ENCODE measurements at places on chromosomes 12 and 14.

DNA sequence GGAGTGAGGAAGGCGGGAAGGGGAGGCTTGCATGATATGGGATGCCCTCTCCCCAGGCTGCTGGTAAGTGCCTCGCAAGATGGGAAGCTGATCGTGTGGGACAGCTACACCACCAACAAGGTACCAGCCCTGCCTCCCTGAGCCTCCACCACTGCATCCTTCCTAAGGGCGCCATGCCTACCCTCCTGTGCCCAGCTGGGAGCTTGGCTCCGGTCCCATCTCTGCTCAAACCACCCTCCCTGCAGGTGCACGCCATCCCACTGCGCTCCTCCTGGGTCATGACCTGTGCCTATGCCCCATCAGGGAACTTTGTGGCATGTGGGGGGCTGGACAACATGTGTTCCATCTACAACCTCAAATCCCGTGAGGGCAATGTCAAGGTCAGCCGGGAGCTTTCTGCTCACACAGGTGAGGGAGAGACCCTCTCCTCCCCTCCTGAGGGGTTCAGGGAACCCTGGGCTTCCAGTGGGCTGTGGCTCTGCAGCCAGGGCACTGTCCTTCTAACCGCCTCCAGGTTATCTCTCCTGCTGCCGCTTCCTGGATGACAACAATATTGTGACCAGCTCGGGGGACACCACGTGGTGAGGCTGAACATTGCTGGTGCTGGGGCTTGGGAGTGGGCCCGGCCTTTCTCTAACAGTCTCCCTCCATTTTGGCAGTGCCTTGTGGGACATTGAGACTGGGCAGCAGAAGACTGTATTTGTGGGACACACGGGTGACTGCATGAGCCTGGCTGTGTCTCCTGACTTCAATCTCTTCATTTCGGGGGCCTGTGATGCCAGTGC, 2.6 kb downstream of the GNB3 start:
- no peak for DNase-seq

DNA sequence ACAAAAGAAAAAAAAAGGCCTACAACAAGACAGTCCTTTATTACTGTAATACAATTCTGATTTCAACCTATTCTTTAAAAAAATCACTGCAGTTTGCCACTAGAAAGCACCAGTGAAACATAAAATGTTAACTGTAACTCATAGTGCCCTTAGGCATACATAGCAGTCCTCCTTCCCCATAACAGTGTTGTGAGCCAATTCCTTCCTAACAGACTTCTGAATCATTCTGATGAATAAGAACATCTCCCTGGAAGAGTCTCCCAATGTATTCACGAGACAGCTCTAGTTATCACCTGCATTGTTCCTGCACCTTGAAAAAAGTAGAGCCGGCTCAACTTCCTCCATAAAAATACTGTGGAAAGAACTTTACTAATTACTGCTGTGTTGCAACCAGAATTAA, 213.6 kb upstream of the FSCB start:
- no peak for DNase-seq

GRCh38 chr12:27900920-27901879, 71.3 kb downstream of the PTHLH start:
- no peak for DNase-seq

- DNase-seq: no peak
Observed at GRCh38 chr12:41174602-41175001, 13.5 kb upstream of the PDZRN4 start.

DNA sequence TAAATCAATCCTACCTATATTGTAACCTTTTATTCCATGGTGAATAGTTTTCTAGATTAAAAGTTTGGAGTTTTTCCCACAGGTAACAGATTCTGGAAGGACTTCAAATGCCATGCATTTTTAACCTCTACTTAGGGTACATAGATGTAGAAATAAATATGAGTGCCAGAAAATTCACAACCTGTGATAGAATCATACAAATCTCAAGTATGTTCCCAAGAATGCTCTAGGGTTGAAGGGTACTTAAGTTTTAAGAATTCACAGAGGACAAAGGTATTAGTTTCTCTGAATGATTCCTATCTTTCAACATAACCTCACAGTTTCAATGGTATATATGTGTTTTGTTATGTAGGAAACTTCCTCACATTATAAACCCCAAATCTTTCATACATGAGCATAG, 511.3 kb downstream of the TMEM117 start:
- no peak for DNase-seq

DNA sequence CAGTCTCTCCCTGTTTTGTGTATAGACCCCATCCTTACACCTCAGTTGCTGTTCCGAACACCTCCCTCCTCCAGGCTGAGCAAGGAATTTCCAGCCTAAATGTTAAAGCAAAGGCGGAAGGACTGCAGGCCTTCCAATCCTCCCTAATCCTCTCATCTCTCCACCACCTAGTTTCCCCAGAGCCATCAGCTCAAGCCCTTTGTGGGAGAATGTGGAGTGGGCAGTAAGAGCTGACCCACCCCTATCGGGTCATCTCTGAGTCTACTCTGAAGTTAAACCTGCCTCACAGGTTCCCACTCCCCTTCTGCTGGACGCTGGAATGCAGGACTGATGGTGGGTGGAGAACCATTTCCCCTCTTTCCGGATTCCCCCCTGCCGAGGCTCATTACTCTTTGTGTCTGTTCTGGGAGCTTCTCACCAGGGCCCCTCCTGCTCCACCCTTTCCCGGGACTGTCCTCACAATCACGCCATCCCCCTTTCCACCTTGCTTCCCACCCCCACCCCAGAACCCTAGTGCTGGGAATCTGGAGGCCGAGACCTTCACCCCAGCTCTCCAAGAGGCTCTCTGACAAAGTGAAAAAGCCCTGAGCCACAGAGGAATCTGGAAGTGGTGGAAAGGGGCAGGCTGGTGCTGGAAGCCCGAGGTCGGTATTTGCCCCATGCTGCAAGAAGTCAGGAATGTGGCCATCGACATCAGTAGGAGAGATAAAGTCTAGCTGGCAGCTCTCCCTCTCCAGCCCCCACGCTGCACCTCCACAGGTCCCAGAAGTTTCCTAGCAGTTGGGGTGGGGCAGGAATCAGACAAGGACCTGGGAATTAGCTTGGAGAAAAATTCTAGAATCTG, 3.3 kb upstream of the KRT18 start:
- peak; percentile 75 for DNase-seq

DNA sequence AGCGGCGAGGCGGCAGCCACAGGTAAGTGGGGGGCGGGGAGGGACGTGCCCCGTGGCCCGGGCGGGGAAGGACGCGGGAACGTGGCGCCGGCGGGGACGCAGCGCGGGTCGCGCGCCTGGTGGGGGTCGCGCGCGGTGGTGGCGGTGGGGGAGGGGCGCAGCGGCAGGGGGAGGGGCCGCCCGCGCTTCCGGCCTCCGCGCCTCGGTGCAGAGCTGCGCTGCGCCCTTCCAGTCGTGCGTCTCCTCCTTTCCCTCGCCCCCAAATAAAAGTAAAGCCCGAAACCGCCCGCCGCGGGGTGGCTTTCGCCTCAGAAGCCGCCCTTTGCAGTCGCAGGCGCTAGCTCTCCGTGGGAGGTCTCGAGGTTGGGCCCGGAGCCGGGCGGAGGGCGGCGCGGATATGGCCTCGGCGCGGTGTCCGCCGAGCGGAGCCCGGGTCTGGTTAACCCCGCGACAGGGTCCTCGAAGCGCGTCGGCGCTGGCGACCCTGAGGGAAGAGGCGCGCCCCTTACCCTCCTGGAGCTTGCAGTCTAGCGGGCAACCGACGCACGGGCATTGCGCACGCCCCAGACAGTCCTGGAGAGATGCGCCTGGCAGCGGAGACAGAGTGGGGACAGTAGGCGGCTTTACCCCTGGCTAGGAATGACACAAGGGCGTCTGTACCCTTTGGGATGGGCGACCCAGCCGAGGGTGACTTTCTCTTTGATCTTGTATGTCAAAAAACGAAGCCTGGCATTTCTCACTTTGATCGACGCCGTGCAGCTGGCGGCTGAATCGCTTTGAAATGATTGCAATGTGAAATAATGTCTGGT, 589 bp downstream of the ATF1 start:
- DNase-seq: no peak

- DNase-seq: no peak
Observed at GRCh38 chr14:90678420-90678819, 137.8 kb downstream of the TTC7B start.

DNA sequence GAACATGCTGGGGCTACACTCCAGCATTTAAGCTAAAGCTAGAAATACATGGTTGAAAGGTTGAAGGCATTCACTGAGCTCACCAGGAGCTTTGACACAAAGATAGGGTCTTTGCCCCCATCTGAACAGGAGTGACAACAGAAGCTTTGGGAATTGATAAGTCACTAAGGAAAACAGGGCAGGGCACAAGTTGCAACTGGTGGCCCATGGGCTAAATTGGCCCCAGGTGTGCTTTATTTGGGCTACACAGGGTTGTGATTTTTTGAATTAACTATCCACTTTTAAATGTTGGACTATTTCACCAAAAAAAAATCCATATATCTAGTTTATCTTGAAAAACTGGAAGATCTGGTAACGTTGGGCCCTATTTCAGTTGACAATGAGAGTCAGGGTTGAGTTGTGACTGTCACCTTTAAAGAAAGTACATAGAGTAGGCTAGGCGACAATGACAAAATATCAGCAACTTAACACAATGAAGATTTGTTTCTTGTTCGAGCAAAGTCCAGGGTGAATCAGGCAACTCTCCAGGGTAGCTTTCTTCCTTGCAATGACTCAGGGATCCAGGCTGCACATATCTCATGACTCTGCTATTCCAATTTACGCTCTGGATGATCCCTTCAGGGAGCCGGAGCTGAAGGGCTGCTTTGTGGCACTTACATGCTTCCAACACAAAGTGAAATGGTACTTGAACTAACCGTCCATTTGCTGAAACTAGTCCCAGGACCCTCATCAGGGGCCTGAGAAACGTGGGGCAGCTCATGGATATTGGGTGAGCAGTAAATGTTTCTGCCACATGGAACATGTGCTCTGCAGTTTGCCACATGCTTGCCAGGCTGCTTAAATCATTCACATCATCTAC, 13.3 kb upstream of the EIF4B start:
- no peak for DNase-seq

DNA sequence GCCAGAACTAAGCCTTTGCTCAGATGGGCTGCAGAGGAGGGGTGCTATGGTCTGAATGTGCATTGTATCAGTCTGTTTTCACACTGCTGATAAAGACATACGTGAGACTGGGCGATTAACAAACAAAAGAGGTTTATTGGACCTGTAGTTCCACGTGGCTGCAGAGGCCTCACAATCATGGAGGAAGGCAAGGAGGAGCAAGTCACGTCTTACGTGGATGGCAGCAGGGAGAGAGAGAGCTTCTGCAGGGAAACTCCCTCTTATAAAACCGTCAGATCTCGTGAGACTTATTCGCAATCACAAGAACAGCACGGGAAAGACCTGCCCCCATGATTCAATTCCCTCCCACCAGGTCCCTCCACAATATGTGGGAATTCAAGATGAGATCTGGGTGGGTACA, 3.8 kb upstream of the BRF1 start:
- DNase-seq: no peak

DNA sequence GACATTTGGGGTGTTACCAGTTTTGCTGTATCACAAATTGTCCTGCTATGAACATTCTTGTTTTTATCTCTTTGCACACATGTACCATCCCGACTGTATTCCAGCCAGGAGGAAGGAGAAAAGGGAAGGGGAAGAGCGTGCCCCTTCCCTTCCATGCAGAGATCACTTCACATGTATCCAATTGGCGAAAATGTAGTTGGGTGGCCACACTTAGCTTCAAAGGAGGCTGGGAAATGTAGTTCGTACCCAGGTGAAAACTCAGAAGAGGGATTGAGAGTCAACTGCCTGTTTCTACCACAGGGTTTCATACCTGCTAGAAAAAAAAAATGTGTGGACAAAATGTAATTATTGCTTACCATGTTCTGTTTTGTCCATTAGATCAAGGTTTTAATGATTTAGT, 189.1 kb upstream of the PELI2 start:
- DNase-seq: no peak

- no peak for DNase-seq
Observed at GRCh38 chr14:44945264-44945663, 16.5 kb downstream of the KLHL28 start.

DNA sequence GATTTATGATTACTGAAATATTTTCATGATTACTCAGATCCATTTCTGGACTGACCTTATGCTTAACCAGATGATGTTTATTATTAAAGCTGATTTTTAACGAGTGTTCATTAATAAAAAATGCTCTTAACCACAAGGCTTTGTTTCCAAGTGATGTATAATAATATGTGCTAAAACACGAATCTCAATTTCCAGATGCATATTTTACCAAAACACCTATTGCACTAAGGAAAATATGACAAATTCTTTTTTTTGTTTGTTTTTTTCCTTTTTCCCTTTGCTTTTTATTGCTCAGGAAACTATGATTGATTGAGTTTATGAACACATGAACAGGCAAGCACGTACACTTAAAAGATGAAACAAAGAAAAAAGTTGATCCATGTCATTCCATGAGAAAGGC, 16.9 kb upstream of the DUSP6 start:
- DNase-seq: no peak

DNA sequence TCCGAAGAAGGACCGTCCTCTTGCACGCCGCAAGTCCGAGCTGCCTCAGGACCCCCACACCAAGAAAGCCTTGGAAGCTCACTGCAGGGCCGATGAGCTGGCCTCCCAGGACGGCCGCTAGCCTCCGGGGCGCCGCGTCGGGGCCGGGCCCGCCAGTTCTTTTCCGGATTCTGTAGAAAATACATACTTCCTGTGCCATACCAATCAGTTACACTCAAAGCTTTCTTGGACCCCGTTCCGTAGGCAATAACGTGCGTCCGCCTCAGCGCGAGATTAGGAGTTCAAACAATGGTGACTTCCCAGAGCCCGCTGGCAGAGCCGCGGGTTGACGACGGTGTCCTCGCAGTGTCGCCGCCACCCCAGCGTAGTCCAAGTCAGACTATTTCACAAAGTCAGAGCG, 39.2 kb upstream of the DYNC1H1 start:
- DNase-seq: no peak

- DNase-seq: no peak
Observed at GRCh38 chr12:5586201-5586600, 154.3 kb downstream of the NTF3 start.

- DNase-seq: no peak
Observed at GRCh38 chr12:110606253-110606611, 7.7 kb upstream of the TCTN1 start.

- DNase-seq: no peak
Observed at GRCh38 chr14:39060818-39061437, 42.1 kb downstream of the SEC23A start.

GRCh38 chr12:77102123-77102522, 36.8 kb upstream of the E2F7 start:
- no peak for DNase-seq

DNA sequence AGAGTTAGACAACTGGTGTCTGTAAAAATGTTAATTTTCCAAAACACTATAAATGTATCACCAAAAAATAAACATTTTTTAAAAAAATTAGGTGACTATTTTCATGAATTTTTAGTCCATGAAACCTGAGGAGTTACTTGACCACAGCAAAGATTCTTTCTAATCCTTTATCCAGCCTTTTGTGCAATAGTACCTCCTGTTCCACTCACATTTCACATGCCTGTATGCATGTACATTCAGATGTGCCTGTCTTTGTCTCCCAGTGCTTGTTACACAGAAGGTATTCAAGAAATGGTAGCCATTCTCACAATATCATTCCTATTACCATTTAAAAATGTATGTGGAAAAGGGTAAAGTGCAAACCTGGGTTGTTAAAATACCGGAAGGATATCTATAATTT, 857.0 kb downstream of the DIO2 start:
- DNase-seq: no peak

- DNase-seq: no peak
Observed at GRCh38 chr12:43063650-43064049, 474.1 kb upstream of the PRICKLE1 start.

- no peak for DNase-seq
Observed at GRCh38 chr12:93741659-93742109, 64.5 kb downstream of the CRADD start.

Data from retinal pigment epithelial cell (primary cell).